ENCODE measurements at places on chromosomes 7 and 10.

GRCh38 chr7:28626624-28627262 is 214.4 kb downstream of the CREB5 start:
- DNase-seq: no peak

DNA sequence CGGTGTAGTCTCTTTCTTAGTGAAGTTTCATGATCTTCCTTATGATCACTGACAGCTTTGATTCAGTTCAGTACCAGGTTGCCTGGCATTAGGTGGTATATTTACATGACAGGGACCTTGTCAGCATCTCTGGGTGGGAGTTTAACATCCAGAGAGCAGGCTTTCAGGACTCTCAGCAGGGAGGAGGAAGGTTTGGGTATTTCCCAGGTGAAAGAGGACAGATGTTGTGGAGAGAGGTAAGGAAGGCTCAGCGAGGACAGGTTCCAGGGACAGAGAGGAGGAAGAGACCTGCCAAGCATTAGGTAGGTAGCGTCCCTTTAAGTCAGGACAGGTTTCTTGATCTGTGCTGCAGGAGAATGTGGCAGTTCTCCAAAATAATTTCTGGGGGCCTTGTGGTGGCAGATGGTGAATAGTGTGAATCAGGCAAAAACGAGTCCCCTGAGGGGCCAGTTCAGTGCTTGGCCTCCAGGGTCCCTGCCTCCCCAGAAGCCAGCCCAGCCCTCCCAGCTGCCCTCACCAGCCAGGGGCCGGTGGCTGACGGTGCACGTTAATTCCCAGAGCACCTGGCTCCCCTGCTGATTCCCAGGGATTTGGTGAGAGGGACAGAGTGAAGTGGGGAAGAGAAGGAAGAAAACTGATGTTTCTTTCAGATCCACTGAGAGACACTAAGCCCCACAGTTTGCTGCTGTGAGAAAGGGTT is 82.0 kb downstream of the VWC2 start:
- DNase-seq: no peak

DNA sequence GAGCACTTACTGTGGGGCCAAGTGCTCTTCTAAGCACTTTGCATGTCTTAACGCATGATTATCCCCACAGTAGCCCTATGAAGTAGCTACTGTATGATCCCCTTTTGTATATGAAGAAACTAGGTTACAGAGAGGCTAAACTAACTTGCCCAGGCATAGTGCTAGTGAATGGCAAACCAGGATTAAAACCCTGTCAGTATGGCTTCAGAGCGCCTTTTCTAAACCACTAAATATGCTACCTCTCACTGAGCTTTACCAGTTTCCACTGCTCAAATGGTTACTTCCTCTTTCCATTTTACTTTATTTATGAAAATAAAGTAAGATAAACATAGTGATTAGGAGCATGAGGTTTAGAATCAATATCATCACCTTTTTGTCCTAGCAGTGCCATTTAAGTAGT is 73.6 kb downstream of the PODXL start:
- no peak for DNase-seq

GRCh38 chr7:47422611-47423010 is 159.3 kb downstream of the TNS3 start:
- DNase-seq: no peak

DNA sequence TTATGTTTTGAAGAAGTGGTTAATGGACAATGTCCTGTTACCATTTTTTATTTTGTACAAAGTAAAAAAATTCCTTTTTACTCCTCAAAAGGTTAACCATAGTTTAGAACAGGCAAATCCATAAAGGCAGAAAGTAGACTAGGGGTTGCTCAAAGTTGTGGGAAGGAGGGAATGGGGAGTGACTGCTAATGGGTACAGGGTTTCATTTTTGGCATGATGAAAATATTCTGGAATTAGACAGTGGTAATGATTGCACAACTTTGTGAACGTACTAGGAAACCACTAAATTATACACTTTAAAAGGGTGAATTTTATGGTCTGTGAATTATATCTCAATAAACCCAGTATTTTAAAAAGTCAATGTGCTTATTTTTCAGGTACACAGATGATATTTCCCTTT is 35.4 kb upstream of the CDK14 start:
- DNase-seq: no peak

DNA sequence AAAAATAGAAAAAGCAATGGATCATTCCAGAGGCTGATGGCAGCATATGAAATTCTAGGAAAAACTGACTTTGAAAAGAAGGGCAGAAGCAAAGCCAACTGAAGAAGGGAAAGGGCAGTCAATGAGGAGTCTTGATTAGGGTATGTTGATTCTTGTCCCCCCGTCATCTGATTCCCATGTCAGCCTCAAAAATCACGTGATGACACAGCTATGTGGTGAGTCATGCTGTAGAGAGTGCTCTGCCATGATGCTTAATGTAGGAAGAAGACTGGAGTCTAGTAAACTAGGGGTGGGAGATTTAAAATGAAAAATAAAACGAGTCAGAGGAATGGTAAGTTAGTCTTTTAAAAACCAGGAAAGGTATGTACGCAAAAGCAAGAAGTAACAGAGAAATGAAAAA is 3.9 kb upstream of the POU6F2 start:
- DNase-seq: no peak
